Lung microvascular endothelial cell (primary cell): ENCODE measurements at places on chromosomes 7 and 10. TPM values are rescaled to one million over a fixed set of nuclear protein-coding genes. Genes with fewer than 3 reads are reported as not detected.

DNA sequence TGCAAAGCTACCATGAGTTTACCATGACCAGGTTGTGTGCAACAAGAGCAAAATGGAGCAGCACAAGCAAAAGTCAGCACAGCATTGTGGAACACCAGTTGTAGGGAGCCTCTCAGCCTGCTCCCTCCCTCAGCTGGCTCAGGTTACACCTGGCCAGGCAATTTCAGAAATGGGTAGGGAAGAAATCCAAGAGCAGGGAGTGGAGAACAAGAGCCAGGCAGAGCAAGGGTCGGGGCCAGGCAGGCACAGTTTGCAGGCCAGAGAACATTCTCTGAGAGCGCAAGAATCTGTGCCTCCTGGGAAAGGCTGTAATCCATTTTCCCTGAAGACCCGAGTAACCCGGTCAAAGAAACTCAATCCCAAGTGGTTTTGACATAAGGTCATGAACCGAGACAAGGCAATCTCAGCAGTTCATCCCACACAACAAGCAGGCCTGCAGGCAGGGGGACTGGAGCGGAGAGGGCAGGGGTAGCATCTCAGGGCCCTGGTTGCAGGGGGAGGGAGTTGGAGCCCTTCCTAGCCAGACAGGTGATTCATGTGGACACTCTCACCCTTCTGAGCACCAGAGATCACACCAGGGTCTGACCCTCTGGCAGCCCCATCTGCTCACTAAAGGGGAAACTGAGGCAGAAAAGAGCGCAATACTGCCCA, 258.4 kb downstream of the PLXNA4 start:
- DNase-seq = no peak

DNA sequence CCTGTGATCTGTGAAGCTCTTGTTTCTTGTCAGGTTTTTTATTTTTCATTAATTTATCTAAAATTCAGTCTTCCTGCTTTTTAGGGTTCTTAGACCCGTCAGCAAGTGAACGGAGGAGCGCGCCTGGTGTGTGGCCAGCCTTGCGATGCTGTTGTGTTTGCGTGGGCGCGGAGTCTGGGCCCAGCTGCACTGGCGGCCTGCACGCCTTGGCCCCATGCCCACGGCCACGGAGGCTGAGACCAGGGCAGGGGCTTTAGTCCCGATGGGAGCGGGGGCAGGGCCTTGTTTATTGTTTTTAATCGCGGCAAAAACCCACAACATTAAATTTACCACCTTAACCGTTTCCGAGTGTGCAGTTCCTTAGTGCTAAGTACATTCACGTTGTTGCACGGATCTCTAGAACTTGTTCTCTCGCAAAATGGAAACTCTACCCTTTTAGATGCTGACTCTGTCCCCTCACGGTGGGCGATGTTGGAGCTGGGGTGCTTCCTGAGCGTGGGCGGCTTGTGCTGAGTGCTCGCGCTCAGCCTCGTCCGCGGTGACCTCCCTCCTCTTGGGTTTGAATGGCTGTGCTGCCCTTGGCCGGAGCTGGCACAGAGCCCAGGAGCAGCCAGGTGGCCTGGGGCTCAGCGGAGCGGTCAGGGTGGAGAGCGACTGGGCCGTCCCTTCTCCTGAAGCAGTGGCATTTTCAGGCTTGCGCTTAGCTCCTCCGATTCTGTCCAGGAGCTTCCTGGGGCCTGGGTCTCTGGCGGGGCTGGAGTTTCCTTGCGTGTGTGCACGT, 69.1 kb downstream of the INPP5A start:
- DNase-seq = peak; percentile 37

DNA sequence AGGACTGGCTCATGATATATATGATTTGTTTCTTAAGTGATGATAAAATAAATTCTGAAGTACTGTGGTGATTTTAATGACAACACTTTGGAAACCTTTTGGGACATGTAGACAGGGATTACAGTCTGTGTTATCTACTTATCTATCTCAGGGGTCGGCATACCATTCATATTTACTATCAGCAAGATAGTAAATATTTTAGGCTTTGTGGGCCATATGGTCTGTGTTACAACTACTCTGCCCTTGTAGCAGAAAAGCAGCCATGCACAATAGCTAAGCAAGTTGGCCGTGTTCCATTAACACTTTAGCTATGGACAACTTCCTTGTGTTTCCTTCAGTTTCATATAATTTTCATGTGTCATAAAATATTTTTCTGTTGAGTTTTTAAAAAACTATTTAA, 97.8 kb upstream of the PRPS1L1 start:
- no peak for DNase-seq

GRCh38 chr7:49762666-49763065, 10.8 kb upstream of the VWC2 start:
- no peak for DNase-seq

GRCh38 chr7:100825215-100825671, 2.1 kb downstream of the EPHB4 start:
- DNase-seq = peak; percentile 79

Gene AKR1C4
- total RNA-seq = not detected in 2 replicates
